ENCODE measurements at places on chromosomes 6 and 20. TPM values are rescaled to one million over a fixed set of nuclear protein-coding genes. Genes with fewer than 3 reads are reported as not detected.
A peak's percentile ranks its signal among the peaks of the same experiment; 100 is the strongest.

GRCh38 chr6:169590376-169590939, 111.4 kb downstream of the WDR27 start:
- no peak for DNase-seq

GRCh38 chr20:45927071-45927878, 7.2 kb upstream of the PCIF1 start:
- DNase-seq: no peak

DNA sequence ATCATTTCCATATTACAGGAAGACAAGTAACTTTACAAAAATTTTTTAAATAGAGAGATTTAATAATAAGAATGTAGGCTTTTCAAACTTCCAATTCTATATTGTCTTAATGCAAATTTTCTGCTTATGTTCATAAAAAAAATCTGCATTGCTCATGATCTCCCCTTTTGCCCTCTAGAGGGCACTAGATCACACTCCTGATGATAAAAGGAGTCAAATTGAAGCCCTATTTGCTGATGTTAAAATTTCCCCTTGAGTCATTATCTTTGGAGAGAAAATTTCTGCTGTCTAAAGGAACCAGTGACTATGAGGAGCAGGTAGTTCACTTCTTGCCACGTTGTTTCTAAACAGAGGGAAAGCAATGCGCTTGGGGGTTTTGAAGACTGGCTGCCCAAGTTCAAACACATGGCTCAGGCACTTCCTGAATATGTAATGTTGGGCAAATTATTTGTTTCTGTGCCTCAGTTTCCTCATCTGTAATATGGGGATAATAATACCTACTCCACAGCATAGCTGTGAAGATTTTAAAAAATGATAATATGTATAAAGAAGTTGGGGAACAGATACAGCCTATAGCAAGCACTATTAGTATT, 874.2 kb downstream of the TFAP2A start:
- no peak for DNase-seq

- peak; percentile 34 for DNase-seq
Measured at GRCh38 chr6:111482188-111482958, 645 bp downstream of the REV3L start.

GRCh38 chr6:14119784-14120183, 2.2 kb downstream of the CD83 start:
- no peak for DNase-seq

- no peak for DNase-seq
Measured at GRCh38 chr20:44357555-44358125, 2.1 kb downstream of the HNF4A start.

DNA sequence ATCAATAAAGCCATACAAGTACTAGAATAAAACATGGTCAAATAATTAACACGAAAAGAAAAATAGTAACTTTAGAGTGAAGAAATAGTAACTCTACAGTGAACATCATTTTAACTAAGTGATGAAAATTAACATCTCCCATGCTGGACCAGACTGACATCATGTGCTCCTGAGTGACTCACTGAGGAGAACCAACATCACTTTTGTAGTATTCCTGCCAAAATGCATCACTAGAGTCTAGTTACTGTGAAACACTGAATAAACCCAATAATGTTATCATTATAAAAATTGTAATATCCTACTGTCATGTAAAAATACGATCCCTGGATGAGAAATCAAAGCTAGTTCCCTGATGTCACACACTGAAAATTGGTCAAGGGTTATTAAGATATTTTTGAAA, 361.3 kb downstream of the CD109 start:
- DNase-seq: no peak

- DNase-seq: no peak
Measured at GRCh38 chr6:169894377-169894960, 143.0 kb downstream of the ERMARD start.

DNA sequence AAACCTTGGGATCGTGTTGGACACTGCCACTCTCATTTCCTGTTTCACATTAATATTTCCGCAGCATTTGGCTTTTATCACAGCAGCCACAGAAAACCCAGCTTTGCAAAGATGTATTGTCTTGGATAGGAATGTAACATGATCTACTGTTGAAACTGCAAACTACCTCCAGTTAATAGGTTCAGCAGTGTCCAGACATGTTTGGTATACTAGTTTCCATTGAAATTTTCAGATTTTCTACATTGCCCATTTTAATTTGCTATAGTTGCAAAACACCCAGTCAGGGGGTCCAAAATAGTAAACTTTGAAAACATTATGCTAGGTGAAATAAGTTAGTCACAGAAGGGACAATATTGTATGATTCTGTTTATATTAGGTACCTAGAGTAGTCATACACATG, 3.3 kb downstream of the ANKRD6 start:
- DNase-seq: no peak

DNA sequence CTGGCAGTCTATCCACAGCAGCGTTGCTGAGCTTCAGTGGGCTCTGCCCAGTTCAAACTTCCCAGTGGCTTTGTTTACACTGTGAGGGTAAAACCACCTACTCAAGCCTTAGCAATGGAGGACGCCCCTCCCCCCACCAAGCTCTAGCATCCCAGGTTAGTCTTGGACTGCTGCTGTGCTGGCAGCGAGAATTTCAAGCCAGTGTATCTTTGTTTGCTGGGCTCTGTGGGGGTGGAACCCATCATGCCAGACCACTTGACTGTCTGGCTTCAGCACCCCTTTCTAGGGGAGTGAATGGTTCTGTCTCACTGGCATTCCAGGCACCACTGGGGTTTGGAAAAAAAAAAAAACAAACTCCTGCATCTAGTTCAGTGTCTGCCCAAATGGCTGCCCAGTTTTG, 249.7 kb upstream of the SYNCRIP start:
- no peak for DNase-seq

GRCh38 chr6:50305660-50306059, 255.9 kb upstream of the DEFB112 start:
- DNase-seq: no peak

GRCh38 chr20:58294497-58295455, 14.7 kb upstream of the RAB22A start:
- DNase-seq: no peak

- DNase-seq: no peak
Measured at GRCh38 chr20:62367633-62368391, 700 bp upstream of the LAMA5 start.

DNA sequence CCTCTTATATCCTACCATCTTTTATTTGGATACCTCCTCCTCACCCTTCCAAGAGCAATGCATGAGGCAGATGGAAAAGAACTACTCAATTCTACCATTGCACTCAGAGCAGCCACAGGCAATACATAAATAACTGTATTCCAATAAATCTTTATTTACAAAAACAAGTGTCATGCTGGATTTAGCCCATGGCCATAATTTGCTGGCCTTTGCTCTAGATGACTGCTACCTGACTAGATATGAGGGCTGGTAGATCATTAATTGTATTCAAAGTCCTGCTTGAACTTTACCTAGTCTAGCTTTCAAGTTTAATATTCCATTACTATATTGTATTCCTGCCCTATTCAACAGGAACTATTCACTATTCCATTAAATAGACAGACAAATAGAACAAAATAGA, 37.1 kb downstream of the AFG1L start:
- no peak for DNase-seq

DNA sequence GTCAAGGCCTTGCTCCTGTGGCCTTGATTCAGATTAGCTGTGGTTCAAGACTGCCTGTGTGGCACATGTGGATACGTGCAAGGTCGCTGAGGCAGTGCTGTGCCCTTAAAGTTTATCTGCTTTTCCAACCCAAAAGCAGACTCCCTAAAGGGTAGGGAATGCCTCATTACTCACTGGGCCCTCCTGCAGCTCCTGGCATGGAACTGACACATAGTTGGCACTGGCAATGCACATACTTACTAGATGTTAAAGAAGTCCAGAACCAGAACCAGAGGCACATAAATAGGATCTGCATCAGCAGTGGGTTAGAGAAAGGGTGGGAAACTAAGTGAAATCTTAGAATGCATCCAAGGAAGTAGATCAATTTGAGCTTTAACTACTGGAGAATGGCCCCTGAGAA, 90.6 kb upstream of the MLN start:
- no peak for DNase-seq

GRCh38 chr6:134170844-134171243, 118.4 kb upstream of the SLC2A12 start:
- DNase-seq: no peak

DNA sequence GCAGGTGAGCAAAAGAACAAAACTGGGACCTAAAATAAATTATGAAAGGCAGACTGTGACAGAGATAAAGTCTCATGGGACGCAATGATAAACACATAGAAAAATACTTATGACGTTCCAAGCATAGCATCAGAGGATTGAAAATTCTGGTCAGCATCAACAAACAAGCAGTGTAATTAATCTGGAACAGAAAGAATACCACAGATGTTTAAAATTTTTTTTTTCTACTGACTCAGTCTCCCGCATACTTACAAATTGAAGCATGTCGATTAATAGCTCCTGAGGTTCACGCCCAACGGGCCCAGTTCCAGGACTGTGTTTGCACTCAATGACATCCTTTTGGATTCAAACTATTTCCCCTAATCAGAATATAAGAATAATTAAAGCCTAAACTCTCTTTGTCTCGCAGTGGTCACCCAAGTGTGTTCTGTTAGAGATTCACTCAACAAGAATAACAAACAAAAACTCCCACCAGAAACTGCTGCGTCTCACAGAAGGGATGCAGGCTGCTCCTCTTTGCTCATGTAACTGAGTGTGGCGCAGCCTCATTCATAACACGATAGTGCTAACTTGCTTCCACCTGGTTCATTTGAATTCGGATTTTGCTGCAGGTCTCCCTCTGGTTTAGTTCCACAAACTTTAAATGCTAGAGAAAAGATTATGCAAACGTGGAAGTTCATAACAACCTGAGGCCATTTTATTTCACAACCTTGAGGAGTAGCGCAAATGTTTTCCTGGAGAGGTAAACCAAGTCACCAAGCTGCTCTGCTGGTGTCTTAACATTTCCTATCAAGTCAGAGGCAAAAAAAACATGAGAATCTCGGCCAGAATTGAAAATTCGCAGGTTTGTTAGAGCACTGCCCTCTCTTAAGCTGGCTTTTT, 69.0 kb upstream of the CITED2 start:
- no peak for DNase-seq

- no peak for DNase-seq
Measured at GRCh38 chr20:51906679-51907078, 104.4 kb upstream of the SALL4 start.

- DNase-seq: no peak
Measured at GRCh38 chr6:40399888-40400457, 187.2 kb downstream of the LRFN2 start.

DNA sequence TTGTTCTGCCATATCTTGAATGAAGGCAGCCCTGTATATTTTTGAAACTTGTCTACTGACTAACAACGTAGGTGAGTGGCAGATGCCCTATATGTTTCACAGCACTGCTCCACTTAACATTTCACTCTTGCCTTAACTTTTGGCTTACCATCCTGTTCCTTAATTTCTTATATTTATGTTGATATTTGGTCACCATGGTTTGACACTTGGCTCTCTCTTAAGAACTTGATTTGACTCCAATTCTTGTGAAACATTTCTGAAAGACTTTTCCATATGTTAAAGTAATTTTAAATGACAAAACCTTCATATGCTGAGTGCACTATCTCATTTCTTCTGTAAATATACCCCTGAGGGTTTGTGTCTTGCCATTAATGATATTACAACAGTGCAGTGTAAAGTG, 434.3 kb upstream of the IMPG1 start:
- DNase-seq: no peak

- no peak for DNase-seq
Measured at GRCh38 chr20:47049771-47050170, 155.1 kb downstream of the EYA2 start.

DNA sequence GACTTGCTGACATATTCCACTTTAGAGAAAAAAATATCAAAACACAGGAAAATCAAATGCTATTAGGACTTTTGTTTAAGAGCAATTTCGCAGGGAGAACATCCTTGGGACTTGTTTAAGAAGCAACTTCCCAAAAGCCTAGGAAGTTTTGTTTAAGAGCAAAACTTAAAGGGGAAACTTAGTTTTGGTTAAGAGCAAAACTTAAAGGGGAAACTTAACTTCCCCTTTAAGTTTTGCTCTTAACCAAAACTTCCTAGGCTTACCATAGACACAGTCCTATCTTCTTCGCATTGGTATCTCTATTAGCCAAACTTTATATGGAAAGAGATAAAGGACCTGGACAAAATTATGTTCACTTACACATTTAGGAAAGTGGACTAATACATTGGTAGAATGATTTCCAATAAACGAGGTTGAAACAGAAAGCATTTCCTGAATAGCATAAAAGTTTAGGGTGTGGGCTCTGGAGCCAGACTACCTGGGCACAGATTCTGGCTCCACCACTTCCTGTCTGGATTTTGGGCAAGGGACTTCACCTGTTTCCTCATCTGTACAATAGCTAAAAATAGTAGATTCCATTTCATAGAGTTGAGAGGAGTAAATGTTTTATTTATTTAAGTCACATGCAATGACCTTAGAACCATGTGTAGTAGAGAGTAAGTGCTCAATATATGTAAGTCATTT, 15.7 kb downstream of the PAQR8 start:
- DNase-seq: no peak

GRCh38 chr20:50381771-50382593, 128.2 kb upstream of the PTPN1 start:
- no peak for DNase-seq

DNA sequence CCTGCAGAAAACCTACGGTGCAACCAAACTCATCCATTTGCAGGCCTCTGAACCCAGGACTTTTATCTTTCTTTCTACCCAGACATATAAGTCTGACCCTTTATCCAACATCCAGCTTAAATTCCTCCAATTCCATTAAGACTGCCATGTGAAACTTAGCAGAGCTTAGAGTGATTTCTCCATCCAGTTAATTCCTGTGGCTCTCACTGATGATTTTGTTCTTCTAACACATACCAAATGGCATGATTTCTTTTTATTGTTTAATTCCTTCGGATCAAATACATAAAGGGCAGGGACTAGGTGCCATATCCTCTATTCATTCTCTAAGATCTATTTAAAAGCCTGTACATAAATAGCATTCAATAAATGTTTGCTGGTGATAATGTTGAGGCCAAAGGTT, 92.9 kb downstream of the TASP1 start:
- DNase-seq: no peak

- DNase-seq: no peak
Measured at GRCh38 chr20:41051009-41051825, 22.6 kb downstream of the TOP1 start.

LEMD2 gene
- total RNA-seq: 44.4 TPM

GSTA1 gene
- 0.18 TPM for total RNA-seq

CLVS2 gene
- total RNA-seq: not detected

OTOR gene
- total RNA-seq: not detected

OR12D3 gene
- not detected for total RNA-seq

GPR6 gene
- total RNA-seq: not detected

SIRPD gene
- total RNA-seq: not detected

GABRR1 gene
- total RNA-seq: not detected

FOXC1 gene
- 0.05 TPM for total RNA-seq

CST1 gene
- total RNA-seq: not detected

TOMM6 gene
- 478 TPM for total RNA-seq

WFDC2 gene
- 0.76 TPM for total RNA-seq

NRN1 gene
- 0.22 TPM for total RNA-seq

RAD21L1 gene
- total RNA-seq: 0.71 TPM
